ENCODE measurements at places on chromosomes 12 and 14.

- no peak for DNase-seq
These were observed 530 bp downstream of the ARL1 start for GRCh38 chr12:101407049-101407435.

DNA sequence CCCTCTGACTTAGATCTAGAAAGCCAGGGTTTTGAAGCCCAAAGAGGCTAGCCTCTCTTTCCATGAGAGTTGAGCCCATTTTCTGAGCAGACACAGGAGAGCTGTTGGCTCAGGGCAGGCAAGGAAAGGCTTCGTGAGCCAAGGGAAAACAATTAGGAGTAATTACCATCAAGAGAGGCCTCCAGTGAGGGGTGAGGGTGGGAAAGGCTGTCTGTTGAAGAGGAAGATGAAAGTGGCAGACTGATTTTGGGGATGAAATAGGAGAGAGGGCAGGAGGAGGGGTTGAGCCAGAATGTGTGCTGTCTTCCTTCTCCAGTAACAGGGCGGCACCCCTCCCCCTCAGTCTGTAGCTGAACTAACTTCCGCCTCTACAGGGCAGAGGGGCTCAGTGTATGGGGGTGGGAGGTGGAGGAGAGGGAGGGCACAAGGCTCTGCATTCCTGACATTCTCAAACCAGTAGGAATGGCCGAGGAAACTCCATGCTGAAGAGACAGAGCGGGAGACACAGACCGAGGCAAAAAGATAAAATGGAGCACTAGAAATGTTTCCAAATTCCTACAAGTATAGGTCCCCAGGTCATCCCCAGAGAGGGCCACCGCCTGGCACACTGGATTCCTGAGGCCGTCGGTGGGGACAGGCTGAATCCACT is 33.1 kb upstream of the COL2A1 start:
- no peak for DNase-seq

DNA sequence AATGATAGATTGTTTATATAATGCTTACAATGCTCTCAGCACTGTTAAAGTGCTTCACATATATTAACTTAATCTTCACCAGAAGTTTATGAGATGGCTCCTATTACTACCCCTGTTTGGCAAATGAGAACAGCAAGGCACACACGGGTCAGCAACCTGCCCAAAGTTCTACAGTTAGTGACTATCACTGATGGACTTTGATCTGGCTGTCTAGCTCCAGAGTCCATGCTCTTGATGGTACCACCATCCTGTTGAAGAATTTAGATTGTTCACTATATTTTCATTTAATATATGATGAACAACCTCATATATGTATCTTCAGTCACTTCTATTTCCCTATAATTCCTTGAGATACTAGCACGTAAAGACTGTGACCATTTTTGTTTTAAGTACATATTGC is 10.6 kb downstream of the GLIPR1 start:
- DNase-seq, result no peak

GRCh38 chr12:62519043-62519442 is 52.4 kb downstream of the MON2 start:
- no peak for DNase-seq

DNA sequence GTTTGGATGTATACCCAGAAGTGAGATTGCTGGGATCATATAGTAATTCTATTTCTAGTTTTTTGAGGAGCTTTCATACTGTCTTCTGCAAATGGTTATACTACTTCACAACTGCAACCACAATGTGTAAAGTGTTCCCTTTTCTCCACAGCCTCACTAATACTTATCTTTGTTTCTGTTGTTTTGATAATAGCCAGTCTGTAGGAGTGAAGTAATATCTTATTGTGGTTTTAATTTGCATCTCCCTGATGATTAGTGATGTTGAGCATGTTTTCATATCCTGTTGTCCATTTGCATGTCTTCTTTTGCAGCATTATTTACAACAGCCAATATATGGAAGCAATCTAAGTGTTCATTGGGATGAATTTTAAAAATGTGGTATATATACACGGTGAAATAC is 29.9 kb downstream of the GABARAPL1 start:
- no peak for DNase-seq

DNA sequence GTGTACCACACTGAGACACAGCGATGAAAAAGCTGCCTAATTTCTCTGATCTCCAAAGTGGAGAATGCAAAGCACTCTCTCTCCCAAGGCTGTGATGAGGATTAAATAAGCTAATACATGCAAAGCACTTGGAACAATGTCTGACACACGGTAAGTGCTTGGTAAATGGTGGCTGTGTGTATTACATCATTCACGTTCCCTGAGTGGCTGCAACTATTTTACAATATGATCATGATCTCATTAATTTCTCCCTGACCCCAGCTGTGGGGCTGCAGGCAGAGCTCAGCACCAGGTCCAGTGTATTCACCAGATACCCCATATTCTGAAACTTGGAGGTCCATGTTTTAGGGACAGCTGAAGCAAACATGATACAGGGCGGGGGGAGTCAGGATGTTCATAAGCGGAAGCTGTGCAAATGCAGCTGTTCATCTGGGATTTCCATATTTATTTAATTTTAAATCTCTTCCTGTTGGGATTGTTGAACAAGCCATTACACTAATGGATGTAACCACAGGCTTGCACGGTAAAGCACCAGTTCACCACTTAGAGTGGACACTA is 106.4 kb downstream of the CCDC60 start:
- DNase-seq, result no peak

- no peak for DNase-seq
These were observed 93.2 kb downstream of the NKX2-1 start for GRCh38 chr14:36426836-36427235.

- no peak for DNase-seq
These were observed 11.1 kb upstream of the FOXN3 start for GRCh38 chr14:89428173-89428523.

DNA sequence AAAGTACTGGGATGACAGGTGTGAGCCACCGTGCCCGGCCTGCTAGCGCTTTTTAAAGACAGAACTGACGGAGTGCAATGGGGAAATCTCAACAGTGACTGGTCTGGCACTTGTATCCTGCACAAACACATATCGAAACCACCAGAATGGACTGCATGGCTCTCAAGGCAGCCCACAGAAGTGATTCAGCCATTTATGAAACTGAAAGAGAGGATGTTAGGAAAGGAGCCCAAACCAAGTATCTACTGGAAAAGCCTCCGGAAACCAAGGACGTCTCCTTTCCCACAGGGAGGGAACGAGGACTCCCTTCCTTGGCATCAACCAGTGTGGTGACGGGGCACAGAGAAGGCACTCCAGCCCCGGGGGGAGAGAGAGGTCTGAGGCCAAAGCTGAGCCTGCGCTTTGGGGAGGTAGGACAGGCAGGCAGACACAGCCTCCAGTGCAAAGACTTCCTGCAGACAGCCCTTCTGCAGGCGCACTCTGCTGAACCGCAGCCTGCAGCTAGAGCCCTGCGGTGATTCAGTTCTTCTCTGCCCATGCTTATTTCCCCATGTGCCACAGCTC is 16.5 kb downstream of the SLC15A4 start:
- DNase-seq, result no peak

DNA sequence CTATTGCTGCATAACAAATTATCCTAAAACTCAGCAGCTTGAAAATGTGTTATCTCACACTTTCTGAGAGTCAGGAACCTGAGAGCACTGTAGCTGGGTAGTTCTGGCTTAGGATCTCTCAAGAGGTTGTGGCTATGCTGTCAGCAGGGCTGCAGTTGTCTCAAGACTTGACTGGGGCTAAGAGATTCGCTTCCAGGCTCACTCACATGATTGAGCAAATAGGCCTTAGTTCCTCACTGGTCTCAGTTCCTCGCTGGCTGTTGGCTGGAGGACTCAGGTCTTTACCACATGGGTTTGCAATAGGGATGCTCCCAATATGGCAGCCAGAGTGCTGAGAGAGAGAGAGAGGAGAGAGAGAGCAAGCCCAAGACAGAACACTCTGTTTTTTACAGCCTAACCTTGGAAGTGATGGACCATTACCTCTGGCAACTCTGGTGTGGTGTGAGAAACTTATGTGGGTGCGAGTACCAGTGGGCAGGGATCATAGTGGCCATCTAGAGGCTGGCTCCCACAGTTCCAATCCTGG is 15.9 kb upstream of the DHRS2 start:
- no peak for DNase-seq

GRCh38 chr14:99681101-99681831 is 2.8 kb upstream of the CYP46A1 start:
- DNase-seq, result no peak

DNA sequence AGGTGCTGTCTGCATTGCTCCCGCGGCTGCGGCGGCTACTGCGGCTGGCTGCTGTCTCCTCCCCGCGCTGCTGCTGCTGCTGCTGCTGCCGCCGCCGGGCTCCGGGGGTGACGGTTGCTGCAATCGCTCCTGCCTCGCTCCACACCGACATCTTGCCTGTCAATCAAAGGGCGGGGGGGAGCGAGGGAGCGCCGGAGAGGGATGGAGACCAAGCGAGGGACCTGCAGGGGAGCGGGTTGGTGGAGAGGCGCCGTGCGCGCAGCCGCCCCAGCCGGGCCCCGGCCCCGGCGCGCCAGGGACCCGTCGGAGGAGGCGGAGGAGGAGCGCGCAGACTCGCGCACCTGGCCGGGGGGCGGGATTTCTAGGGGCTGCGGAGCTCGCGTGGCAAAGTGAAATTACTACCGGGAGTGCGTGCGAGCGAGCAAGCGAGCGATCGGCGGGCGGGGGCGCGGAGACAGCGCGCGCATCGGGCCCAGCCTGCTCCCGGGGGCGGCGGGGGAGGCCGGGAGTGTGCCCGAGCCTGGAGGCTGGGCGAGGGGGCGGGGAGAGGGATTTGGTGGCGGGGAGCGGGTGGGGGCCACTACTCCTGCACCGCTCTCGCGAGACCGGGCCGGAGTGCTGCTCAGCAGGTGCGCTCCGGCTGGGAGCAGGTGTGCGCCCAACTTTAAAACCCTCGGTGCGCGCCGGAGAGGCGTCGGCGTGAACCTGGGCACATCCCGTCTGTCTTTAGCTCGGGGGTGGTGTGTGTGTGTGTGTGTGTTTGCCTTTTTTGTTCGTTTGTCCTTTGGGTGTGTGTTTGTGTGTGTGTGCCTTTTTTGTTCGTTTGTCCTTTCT is at the start of gene KSR2:
Gene KSR2, minus strand, starts transcription at position 165 of the 834 bp plus-strand sequence. CDS start 735 bp downstream, outside the sequence.
- DNase-seq, result peak; percentile 57

DNA sequence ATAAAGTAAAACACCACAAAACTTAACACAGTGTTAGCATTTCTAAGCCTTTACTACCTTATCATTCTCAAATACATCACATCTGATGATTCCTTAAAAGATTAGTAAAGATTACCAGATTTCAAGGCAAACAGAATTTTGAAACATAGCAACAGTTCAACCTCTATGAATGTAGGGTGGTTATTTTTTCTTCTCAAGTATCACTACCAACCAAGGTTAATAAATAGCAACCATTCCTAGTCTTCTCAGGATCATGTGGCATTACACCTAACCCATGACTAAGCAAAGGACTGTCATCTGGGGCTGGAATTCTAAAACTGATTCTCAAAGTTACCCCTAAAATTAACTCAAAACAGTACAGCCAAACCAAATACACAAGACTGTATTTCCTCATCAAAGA is 39.4 kb upstream of the CSRNP2 start:
- DNase-seq, result no peak

DNA sequence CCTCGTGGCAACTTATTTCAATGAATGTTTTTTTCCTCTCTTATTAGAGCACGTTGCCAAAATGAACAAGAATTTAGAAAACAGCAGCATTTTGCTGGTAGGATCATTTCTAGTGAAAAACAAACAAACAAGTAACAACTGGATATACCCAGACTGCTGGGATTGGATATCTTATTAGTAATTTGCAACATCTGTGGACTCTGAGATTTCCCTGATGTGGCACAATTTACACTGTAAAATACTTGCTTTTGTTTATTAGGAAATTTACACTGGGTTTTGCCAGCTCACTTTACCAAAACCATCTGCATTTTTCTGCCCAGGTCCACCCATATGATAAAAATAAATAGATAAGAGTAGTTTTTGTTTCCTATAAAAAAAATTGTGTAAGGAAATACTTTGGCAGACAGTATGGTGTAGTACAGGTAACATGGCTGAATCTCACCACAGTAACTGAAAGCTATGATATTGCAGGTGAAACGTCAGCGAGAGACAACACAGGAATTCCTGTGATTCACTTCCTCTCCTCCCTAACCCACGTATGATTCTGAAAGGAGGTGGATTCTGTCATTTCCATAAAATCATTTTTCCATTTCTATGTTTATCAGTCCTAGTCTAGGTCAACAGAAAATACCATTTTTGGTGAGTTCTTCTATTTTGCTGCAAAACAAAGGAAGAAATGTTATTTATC is 176.2 kb upstream of the NOVA1 start:
- DNase-seq, result no peak

GRCh38 chr12:124327362-124328043 is 32.6 kb downstream of the RFLNA start:
- DNase-seq, result no peak

GRCh38 chr12:15988983-15989755 is 78.0 kb downstream of the DERA start:
- DNase-seq, result no peak

- DNase-seq, result no peak
These were observed 98.5 kb upstream of the SLC24A4 start for GRCh38 chr14:92224358-92224954.

DNA sequence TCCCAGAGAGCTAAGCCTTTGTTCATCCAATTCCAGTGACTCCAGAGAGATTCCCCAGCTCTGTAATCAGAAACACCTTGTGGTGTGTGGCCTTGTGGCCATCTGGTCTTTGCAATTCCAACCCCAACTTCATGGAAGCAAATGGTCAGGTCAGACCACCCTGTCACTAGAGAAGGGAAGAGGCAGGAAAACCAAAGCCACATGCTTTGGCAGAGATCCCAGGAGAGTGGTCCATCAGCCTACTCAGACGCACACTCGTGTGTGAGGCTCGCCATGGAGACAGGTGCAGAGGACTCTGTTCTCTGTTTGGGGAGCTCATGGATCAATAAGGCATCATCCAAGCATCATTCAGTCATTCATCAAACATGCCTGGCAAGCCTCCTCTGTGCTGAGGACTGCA is 46.2 kb upstream of the TUNAR start:
- DNase-seq, result no peak

DNA sequence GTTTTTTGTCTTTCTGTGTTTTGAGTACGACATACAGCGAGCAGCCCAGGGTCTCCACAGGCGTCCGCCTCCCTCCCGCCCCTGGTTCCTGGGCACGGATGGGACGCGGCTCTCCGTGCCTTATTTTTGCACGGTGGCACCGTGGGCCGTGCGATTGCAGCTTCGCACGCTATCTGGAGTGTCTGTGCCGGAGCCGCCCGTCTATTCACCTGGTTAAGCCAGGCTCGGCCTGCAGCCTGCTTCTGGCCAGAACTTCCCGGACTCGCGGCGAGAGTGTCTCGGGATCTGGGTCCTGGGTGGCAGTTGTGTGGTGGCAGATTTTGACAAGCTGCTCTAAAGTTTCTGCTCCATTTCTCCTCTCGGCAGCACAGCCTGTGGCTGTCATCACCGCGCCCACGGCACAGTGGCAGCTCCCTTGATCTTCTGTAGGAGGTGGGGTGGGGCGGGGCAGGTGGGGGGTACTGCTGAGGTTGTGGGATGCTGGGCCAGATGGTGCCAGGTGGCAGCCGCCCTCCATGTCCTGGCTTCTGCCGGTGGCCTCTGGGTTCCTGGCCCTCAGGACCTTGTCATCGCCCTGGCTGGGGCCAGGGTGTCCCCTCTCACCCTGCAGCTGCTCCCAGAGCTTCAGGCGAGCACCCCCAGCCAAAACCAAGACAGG is 2.9 kb downstream of the MMP17 start:
- DNase-seq, result no peak

- no peak for DNase-seq
These were observed 69.0 kb downstream of the HSPB8 start for GRCh38 chr12:119247720-119248043.

- no peak for DNase-seq
These were observed 74.4 kb upstream of the ANO4 start for GRCh38 chr12:100720016-100720654.

Data from activated T-cell treated with anti-CD3 and anti-CD28 coated beads for 48 hours (primary cell).